ENCODE measurements at places on chromosomes 16 and 17. TPM values are rescaled to one million over a fixed set of nuclear protein-coding genes. Genes with fewer than 3 reads are reported as not detected.

SLC35G3 gene
- not detected for total RNA-seq

KRT28 gene
- not detected for total RNA-seq

PLXDC1 gene
- 12.2 TPM for total RNA-seq

C1QTNF1 gene
- total RNA-seq = 146 TPM

CHST5 gene
- 0.85 TPM for total RNA-seq

KIF18B gene
- total RNA-seq = 0.49 TPM

SMTNL2 gene
- 33.4 TPM for total RNA-seq

DPEP1 gene
- not detected for total RNA-seq

HSD17B1 gene
- total RNA-seq = 0.99 TPM

KRT12 gene
- total RNA-seq = not detected

DNA sequence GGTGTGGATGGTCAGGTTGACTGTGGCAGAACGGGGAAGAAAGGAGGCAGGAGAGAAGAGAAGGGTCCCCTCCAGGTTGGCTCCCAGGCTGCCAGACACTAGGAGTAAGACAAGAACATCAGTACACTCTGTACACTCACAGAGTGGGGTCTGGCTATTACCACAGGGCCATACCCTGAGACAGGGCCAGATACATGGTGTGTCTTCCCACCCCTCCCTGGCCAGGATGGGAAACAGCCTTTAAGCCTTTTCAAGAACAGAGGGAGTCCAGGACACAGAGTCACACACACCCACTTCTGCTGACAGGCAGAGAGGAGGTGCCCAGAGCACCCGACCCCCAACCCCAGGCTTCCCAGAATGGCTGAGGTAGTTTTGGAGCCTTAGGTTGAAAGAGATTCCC is 99.4 kb downstream of the LITAF start:
- H3K4me3 ChIP-seq = no peak overlapping the region
- H3K27ac ChIP-seq = no peak overlapping the region
- no peaks in the 10 kb centered on the region for H3K4me1 ChIP-seq
- peaks cover 8% of the 10 kb centered on the region for H3K36me3 ChIP-seq
- DNase-seq = no peak

DNA sequence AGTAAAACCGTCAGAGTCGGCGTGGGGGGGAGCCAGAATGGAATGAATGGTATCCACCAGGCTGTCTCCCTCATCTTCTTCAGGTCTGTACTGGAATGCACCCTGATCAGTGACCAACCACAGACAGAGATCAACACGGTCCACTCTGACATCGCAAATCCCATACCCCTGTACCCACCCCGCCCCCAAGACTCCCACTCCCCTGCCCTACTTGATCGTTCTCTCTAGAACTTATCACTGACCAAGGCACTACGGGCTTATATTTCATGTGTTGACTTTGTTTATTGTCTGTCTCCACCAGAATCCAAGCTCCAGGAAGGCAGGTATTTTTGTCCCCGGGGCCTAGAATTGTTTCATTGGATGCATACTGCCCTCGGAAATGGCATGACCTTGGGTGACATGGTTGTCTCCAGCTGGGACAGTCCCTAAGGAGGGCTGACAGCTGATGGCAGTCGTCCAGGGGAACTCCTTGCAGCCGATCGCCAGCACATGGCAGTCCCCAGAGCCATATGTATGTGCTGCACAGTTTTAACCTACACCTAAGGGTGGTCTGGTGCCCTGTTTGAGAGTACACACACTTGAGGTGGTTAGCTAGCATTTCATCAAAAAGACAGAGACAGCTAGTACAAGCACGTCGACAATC is 526 bp upstream of the MFSD6L start:
- peaks cover 9% of the 10 kb centered on the region for H3K4me1 ChIP-seq
- peak overlapping the region; percentile 11 for H3K4me3 ChIP-seq
- no peaks in the 10 kb centered on the region for H3K36me3 ChIP-seq
- H3K27me3 ChIP-seq = peaks cover 14% of the 10 kb centered on the region
- no peak overlapping the region for H3K27ac ChIP-seq

- H3K27ac ChIP-seq = no peak overlapping the region
- H3K36me3 ChIP-seq = no peaks in the 10 kb centered on the region
- H3K4me3 ChIP-seq = no peak overlapping the region
- DNase-seq = no peak
- H3K27me3 ChIP-seq = peaks cover 9% of the 10 kb centered on the region
- H3K4me1 ChIP-seq = no peaks in the 10 kb centered on the region
Measured at GRCh38 chr16:5438591-5438990, 341.0 kb upstream of the EEF2KMT start.

- H3K4me1 ChIP-seq = peaks cover 25% of the 10 kb centered on the region
- H3K27ac ChIP-seq = no peak overlapping the region
- H3K27me3 ChIP-seq = no peaks in the 10 kb centered on the region
- peaks cover 13% of the 10 kb centered on the region for H3K36me3 ChIP-seq
- no peak overlapping the region for H3K4me3 ChIP-seq
- no peak for DNase-seq
Measured at GRCh38 chr17:2259769-2260536, 43.6 kb downstream of the SMG6 start.

- H3K27ac ChIP-seq = no peak overlapping the region
- no peaks in the 10 kb centered on the region for H3K36me3 ChIP-seq
- peaks cover 13% of the 10 kb centered on the region for H3K4me1 ChIP-seq
- peaks cover 5% of the 10 kb centered on the region for H3K27me3 ChIP-seq
- no peak for DNase-seq
Measured at GRCh38 chr17:27956601-27957445, 63.7 kb upstream of the LYRM9 start.

GRCh38 chr16:86424398-86424797 is 85.9 kb upstream of the FOXF1 start:
- H3K36me3 ChIP-seq = no peaks in the 10 kb centered on the region
- DNase-seq = no peak
- H3K27me3 ChIP-seq = peaks cover 27% of the 10 kb centered on the region
- no peak overlapping the region for H3K27ac ChIP-seq

GRCh38 chr17:57553991-57554825 is 190.9 kb downstream of the CCDC182 start:
- no peak overlapping the region for H3K4me3 ChIP-seq
- H3K4me1 ChIP-seq = peaks cover 49% of the 10 kb centered on the region
- no peaks in the 10 kb centered on the region for H3K27me3 ChIP-seq
- H3K27ac ChIP-seq = no peak overlapping the region
- H3K36me3 ChIP-seq = no peaks in the 10 kb centered on the region

DNA sequence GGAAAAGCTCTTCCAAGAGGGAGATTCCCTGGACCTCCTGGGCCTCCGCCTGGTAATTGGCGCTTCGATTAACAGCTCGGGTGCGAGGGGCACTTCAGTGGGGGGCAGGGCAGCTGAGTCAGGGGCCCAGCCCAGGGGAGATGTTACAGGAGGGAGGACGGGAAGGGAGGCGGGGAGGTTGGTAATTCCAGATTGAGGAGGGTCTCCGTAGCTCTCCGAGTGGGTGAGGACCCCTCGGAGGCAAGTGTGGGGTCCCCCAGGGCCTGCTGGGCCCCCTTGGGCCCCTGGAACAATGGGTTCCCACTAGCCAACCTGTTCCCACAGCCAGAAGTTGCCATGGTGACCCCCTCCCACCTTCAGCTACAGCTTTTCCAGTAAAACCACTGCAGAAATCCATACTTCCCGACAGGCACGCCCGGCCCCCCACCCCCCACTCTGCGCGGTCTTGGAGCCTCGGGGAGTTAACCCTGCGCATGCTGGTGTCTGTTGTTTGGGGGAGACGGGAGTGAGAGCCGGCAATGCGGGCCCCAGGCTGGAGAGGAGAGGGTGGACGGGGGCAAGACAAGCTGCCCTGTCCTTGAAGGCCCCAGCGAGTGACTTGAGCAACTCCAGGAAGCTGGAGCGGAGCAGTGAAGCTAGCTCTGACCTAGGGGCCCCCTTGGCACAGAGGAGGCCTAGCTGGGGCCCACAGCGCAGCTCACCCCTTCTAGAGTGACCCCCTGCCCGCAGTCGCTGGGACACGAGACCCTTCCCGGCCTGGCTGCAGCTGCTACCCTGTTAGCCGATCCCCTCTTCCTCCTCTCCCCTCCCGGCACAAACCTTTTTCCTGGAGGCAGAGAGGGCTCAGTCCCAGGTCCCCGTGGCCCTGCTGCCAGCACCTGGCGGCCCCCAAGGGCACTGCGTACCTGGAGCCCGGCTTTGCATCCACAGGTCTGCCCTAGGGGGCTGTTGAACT is 37.8 kb downstream of the TMEM235 start:
- H3K4me3 ChIP-seq = no peak overlapping the region
- DNase-seq = no peak
- H3K4me1 ChIP-seq = peaks cover 25% of the 10 kb centered on the region
- H3K36me3 ChIP-seq = no peaks in the 10 kb centered on the region
- H3K27me3 ChIP-seq = peaks cover 42% of the 10 kb centered on the region

DNA sequence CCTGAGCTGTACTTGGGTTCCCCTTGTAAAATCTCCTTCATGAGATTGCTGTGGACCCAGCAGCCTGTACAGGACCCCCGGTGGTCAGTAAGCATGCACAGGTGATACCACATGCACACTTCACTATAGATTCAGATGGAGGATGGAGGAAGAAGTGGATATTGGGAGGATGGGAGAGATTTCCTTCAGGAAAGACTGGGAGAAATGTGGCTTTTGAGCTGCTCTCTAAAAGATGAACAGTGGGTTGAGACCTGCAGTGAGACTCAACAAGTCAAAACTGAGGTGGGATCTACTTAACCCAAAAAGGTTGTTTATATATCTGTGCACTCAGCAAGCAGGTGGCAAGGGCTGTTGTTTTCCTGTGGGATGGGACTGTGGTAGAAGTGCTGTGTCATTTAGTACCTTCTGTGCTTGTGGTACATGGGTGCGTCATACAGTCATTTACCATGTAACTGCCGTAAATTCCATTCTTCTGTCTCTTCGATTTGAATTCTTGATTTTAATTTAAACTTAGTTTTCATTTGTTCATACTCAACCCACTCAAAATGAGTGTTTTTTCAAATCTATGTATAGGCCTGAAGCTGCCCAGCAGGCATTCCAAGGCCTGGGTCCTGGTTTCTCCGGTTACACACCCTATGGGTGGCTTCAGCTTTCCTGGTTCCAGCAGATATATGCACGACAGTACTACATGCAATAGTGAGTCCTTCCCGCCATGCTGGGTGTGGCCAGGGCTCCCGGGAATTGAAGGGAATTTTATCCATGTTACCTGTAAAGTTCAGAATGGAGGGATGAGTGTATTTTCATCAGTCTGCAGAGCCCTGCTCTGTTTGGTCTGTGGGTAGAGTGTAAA is 6.9 kb downstream of the HERPUD1 start:
- H3K4me3 ChIP-seq = no peak overlapping the region
- H3K27ac ChIP-seq = no peak overlapping the region
- peaks cover 95% of the 10 kb centered on the region for H3K36me3 ChIP-seq
- H3K27me3 ChIP-seq = no peaks in the 10 kb centered on the region
- DNase-seq = no peak

GRCh38 chr16:75206749-75207451 is at the start of gene CTRB2:
CTRB2 (minus strand) TSS chr16:75207161; CDS start chr16:75207141, 20 bp downstream.
- no peak within 1 kb of the TSS for H3K4me3 ChIP-seq
- peaks cover 12% of the 10 kb centered on the region for H3K27me3 ChIP-seq
- no peaks in the 10 kb centered on the region for H3K36me3 ChIP-seq
- no peak within 1 kb of the TSS for H3K27ac ChIP-seq

- H3K27me3 ChIP-seq = no peaks in the 10 kb centered on the region
- peaks cover 79% of the 10 kb centered on the region for H3K4me1 ChIP-seq
- H3K27ac ChIP-seq = peak overlapping the region; percentile 96
- DNase-seq = no peak
- H3K4me3 ChIP-seq = peak overlapping the region; percentile 80
Measured at GRCh38 chr17:7843257-7843535, 9.2 kb downstream of the KDM6B start.

DNA sequence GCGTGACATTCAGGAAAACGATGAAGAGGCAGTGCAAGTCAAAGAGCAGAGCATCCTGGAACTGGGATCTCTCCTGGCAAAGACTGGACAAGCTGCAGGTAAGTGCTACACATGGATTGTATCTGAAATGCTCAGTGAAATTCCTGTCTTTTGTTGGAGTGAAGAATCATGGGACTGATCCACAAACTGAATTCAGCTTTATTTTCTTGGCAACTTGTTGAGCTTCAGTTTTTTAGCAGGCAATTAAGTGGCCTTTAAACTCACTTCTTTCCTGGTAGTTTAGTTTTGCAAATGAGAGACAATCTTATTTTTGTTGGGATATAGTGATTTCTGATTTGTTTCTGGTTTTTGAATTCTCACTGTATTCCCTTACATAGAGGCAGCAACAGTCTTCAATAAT is 2.6 kb downstream of the PSMD11 start:
- no peaks in the 10 kb centered on the region for H3K27me3 ChIP-seq
- H3K4me3 ChIP-seq = no peak overlapping the region
- no peak for DNase-seq

- peaks cover 83% of the 10 kb centered on the region for H3K36me3 ChIP-seq
- H3K4me3 ChIP-seq = no peak overlapping the region
- H3K4me1 ChIP-seq = no peaks in the 10 kb centered on the region
- H3K27me3 ChIP-seq = no peaks in the 10 kb centered on the region
- DNase-seq = no peak
Measured at GRCh38 chr17:67145183-67145805, 99.7 kb downstream of the HELZ start.

DNA sequence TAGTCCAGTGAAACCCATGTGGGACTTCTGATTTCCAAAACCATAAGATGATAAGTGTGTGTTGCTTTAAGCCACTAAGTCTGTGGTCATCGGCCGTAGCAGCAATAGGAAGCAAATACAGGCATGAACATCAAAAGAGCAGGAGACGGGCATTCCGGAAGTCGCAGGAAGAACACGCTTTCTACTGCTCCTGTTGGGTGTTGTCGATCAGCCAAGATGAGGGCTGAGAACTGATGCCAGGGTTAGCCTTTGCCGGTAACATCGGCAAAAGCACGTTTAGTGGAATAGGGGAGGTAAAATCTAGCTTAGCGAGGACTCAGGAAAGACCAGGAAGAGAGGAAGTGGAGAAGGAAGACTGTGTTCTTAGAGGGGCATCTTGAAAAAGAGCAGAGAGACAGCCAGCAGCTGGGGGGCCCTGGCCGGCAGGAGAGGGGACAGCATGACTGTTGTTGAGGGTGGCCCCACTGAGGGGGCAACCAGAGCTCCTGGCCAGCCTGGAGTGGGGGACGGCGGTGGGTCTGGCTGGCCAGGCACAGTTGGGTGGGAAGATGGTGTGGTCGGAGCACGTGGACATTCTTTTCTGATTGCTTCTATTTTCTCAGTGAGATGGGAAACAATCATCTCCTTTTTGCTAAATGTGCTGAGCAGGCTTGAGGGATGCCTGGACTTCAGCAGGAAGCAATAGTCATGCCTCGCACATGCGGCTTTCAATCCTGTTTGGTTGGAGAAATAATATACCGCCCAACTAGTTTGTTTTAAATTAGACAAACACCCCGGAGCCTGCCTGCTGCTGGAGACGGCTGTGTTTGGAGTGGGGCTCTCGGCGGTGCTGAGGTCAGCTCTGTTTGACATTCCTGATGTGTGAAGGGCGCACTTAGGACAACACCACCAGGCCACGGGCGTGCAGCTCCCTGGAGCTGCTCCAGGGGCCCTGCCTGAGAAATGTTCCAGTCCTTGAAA is 109.9 kb downstream of the METRNL start:
- peak overlapping the region; percentile 40 for H3K27ac ChIP-seq
- no peaks in the 10 kb centered on the region for H3K36me3 ChIP-seq
- H3K27me3 ChIP-seq = no peaks in the 10 kb centered on the region
- no peak overlapping the region for H3K4me3 ChIP-seq
- peak; percentile 43 for DNase-seq

GRCh38 chr17:29733166-29733565 is 110.5 kb upstream of the CORO6 start:
- H3K4me3 ChIP-seq = peak overlapping the region; percentile 39
- no peak for DNase-seq
- no peaks in the 10 kb centered on the region for H3K27me3 ChIP-seq
- H3K4me1 ChIP-seq = peaks cover 65% of the 10 kb centered on the region

- DNase-seq = peak; percentile 23
- H3K4me3 ChIP-seq = no peak overlapping the region
- peaks cover 53% of the 10 kb centered on the region for H3K4me1 ChIP-seq
- H3K27ac ChIP-seq = peak overlapping the region; percentile 44
Measured at GRCh38 chr16:56911771-56912571, 20.0 kb upstream of the HERPUD1 start.
